ENCODE measurements at places on chromosomes 6 and 20.

DNA sequence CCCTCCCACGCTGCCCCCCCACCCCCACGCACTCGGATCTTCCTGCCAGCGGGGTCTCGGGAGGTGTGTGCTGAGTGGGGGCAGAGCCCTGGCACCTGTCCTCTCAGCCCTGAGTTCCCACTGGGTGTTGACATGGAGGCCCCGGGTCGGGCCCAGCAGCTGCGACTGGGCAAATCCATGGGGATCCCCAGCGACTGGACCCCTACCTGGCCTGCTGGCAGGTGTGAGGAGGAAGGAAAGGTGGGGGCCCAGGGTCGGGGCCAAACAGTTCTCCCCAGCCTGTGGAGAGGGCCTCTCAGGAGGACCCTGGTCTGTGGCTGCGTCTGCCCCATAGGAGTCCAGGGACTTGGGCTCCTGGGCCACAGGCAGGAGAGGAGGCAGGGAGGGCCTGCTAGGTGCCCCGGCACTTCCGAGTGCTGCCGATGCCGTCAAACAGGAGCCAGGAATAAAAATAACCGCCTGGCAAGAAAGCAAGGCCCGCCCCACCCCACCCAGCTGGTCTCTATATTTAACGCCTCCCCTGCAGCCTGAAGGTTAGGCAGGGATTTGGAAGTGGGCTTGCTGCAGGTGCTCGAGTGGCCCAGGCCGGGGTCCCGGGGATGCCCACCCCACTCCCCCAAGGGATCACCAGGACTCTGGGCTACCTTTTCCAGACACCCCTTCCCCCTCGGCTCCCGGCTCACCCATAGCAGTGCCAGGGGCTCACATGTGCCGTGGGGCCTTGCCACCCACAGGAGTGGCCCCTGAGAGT is 1.4 kb upstream of the EEF1A2 start:
- DNase-seq, result no peak

- no peak for DNase-seq
Measured at GRCh38 chr20:25274481-25274880, 26.6 kb downstream of the PYGB start.

DNA sequence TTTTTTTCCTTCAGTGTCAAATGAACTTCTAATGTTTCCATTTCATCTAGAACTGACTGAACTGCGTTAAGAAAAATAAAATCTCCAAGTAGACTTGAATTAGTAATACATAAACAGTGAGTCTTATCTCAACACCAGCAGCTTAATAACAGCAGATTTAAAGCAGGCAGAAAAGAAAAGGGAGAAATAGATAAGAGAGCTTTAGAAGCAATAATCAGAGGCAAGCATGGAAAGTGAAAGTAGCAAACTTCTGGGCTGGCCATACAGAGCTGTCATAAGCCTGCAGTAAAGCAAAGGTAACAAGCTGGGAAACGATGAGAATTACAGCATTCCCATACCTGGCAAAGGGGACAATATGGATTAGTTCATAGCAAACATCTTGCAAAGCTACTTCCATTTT is 16.9 kb upstream of the ANGPT4 start:
- DNase-seq, result no peak

- DNase-seq, result no peak
Measured at GRCh38 chr6:5680095-5680494, 326.6 kb downstream of the NRN1 start.

GRCh38 chr6:81753711-81754577 is 1.5 kb upstream of the TENT5A start:
- peak; percentile 72 for DNase-seq

DNA sequence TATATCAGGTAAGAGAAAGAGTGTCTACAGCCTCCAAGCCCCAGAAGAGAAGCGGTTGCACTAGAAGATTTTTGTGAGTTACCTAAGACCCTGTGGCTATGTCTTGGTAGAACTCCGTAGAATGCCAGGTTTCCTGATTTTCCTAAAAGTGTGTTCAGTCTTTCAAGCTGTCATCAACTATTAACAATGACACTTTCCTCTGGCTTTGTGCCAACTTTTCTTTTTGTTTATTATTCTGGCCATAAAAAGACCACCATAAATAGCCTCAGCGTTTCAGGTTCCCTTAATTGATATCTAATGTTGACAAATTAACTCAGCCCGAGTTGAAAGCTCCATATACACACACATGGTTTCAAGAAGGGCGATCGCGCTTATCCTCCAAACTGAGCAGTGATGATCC is 1.2 kb downstream of the PAK5 start:
- DNase-seq, result no peak
